ENCODE measurements at places on chromosomes 2 and 18.
A peak's percentile ranks its signal among the peaks of the same experiment; 100 is the strongest.

DNA sequence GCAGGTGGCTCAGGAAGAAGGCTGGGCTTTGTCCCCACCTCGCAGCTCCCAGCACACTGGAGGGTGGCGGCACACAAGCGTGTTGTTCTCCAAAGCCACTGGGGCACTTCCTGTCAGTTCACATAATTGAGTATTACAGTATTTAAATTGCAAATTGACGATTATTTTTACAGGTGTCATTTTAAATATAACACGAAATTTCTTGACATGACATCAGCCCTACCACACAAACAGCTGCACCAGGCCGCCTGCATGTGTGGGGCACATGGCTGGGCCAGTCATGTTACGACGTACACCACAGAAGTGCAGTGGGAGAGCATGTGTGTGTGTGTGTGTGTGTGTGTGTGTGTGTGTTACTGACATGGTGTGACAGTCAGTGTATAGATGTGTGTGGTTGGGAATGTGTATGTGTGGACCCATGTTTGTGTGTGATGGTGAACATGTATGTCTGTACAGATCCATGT lies 155.6 kb downstream of the TTC32 start:
- no peak for DNase-seq

- no peak for DNase-seq
Measured at GRCh38 chr2:189069855-189070619, 95.9 kb downstream of the COL3A1 start.

DNA sequence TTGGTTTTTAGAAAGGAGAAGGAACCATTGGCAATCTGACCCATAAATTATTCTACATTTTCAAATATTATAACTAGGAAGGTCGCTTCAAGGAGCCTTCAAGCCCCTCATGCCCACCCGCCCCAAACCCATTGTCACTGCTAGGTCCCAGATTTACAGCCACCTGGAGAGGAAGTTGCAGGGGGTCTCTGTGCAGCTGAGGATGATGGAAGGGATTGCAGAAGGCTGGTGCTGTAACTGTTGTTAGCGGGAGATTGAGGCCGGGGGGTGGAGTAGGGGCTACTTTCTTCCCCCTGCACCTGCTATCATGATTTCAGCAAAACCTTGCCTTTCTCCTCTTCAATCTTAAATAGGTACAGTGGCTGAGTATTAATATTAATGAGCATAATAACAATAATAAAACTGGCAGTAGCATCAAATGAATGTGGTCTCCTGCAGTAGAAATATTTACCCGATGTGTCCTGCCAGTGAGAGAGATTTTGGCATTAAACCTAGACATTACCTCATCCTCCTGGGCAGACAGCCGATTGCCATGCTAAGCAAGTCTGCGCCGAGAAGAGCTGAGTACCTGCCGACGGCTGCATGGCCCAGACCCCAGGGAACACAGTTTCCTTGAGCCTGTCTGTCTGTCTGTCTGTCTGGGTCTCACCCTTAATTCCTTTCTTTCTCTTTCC lies 225.4 kb downstream of the FAM210A start:
- DNase-seq: peak; percentile 26

GRCh38 chr2:189954989-189955388 lies 107.5 kb downstream of the MSTN start:
- no peak for DNase-seq

DNA sequence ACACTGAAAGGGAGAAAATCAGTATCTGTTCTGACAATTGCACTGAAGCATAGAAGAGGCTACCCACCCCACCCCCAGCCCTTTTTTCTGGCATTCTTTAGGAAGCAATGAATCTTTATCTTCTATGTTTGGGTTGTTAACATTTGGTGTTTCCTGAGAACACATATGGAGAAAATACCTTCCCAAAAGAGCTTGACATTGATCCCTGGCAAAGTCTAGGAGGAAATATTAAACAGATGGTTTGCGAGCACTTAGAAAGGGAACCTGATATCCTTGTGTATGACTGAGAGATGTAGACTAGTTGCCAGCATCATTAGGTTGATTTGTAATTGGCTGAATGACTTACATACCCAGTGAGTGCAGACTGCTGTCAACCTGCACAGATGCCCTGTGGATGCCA lies 42.9 kb downstream of the DOK1 start:
- no peak for DNase-seq

DNA sequence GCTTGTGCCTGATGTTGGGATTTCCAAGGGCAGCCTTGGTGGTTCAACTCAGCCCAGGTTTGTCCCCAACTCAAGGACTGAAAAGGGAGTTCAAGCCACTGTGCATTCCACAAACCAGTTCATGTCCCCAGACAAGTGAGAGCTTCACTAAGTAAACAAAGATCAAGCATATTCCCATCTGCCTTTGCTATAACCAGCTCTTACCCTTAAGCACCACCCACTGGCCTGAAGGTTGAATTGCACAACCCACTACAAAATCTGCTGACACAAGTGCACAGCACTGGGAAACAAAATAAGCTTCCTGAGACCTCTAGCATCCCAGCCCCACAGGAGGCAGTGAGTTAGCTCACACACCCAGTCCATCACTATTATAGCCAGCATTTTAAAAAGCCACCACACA lies 516.7 kb downstream of the NR4A2 start:
- no peak for DNase-seq

GRCh38 chr2:154233231-154233630 lies 361.5 kb downstream of the GALNT13 start:
- DNase-seq: no peak

DNA sequence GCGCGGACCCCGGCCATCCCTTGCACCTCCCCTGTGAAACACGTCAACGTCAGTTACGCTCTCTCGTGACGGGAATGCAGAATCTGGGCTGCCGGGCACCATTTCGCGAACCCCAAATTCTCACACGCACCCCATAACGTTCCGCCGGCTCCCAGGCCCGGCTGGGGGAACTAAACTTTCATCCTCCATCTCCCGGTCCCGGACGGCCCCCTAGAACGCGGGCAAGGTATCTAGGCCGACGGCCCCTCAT lies 544 bp downstream of the DNAJC27 start:
- DNase-seq: no peak

GRCh38 chr2:15173501-15173900 lies 387.6 kb downstream of the NBAS start:
- no peak for DNase-seq

GRCh38 chr18:42929857-42930256 lies 185.6 kb downstream of the RIT2 start:
- DNase-seq: no peak

GRCh38 chr2:173942861-173943523 lies 22.2 kb downstream of the SP3 start:
- DNase-seq: no peak

GRCh38 chr18:24764766-24765165 lies 304.3 kb downstream of the HRH4 start:
- DNase-seq: no peak

DNA sequence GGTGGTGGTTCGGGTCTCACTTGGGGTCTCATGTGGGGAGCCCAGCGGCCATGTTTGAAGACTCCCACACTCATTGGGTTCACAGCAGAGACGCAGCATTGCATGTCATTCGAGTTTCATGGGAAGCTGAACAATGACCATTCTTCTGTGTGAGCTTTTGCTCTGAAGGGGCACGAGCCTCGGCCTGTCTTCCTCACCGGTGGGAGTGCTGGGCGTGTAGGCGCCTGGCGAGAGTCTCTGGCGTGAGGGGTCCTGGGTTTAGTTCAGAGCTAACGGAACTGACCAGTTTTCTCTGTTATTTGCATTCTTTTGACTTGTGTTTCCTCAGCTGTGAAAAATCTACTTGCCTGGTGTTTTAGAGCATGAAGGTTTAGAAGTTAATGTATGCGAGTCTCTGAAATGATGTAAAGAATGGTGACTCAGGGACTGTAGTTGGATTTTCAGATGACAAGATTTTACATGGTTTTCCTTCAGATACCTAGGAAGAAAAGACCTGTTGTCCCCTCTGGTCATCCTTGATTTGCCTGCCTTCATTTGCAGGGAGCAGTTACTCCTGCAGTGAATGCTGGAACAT lies 98.1 kb downstream of the ARMC9 start:
- DNase-seq: no peak

DNA sequence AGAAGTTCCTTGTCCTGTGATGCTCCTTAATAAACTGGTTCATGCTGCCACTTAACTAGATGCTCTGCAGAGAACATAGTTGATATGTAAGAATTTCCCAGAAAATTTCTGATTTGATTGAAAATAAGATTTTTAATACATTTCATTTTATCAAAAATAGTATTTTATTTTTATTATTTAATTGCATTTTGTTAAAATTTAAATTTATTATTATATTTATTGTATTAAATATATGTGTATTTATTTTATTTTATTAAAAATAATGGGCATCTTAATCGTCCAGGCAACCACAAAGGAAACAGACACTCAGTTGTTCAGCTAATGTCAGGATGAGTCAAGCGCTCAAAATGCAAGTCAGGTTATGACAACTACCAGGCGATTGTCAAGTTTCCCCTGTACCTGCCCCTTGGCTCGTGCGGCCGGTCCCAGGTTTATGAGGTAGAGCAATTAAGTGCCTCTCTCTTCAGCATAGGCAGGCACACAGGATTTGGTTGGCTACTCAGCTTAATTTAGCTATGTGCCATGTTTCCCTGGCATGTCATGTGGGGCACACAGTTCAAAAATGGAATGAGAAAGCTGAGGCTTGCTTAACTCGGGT lies 361.2 kb downstream of the RND3 start:
- no peak for DNase-seq

DNA sequence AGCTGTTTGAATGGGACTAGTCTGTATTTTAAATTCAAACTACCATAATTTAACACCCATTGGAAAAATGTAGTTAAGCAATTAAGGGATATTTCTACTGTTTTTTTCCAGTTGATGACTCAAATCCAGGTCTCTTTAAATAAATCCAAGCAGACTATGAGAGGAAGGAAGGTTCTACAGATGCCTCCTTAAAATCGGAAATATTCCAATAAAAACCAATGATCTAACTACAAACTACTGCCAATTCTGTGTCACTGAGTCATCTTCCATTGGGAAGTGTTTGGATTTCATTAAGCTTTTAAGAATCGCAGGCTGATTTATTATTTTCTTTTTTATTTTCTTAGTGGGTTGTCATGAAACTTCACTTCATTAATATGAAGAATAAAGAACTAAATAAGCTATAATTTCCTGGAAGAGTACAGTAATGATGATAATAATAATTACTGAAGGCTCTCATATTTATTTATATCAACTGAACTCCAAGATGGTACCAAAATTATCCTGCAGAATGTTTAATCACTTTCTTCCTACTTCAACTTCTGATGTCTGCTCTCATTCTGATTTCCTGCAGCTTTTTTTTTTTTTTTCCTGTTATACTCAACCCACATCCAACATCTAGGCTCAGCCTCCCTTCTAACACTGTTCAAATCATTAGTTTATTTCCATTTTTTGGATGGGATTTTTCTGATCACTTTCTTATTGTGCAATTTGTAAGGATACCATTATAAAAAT lies 166.3 kb upstream of the FN1 start:
- DNase-seq: no peak

DNA sequence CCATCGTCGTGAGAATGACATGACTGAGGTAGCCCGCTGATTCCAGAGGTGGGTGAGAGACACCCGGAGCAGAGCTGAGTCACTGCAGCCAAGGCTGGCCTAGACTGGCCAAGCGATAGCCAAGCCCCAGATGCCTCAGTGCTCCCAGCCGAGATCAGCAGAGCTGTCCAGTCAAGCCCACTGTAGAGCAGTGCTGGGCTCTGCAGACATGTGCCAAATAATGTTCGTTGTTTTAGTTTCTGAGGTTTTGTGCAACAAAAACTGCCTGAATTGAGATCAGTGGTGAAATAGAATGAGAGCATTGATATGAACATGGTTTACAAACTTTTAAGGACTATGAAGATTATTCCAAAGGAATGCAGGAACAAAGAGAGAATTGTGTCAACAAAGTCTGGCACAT lies 42.1 kb downstream of the INSIG2 start:
- DNase-seq: no peak

GRCh38 chr18:37567061-37567993 lies 1.7 kb upstream of the CELF4 start:
- DNase-seq: no peak

DNA sequence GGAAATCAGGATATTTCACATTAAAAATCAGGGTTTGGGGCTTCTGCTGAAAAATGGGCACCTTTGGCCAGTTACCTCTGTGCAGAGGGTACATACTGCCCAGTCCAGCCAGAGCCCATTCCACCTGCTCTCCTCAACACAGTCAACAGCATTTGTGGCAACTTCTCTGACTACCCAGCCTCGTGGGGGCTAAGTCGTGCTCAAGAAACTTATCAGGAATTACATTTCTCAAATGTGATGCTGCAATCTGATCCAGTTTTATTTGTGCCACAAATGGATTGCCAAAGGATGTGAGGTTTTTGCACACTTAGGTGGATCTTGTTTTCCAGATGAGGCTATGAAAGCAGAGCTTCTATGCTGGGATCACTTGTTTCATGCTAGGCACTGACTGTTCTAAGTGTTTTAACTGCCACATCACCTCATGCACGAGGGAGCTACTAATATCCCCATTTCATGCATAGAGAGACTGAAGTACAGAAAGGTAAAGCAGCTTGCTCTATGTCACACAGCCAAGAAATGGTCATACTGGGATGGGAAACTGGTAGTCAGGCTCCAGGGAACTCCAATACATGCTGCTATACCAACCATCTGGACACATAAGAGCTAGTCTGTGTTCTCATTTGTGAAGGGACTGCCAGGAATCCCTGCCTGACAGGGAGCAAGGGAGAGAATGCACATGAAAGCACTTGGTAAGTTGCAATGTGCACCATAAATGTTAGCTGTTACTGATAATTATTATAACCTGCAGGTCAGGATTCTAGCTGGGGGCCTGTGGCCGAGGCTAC lies 89.0 kb upstream of the HK2 start:
- DNase-seq: no peak

DNA sequence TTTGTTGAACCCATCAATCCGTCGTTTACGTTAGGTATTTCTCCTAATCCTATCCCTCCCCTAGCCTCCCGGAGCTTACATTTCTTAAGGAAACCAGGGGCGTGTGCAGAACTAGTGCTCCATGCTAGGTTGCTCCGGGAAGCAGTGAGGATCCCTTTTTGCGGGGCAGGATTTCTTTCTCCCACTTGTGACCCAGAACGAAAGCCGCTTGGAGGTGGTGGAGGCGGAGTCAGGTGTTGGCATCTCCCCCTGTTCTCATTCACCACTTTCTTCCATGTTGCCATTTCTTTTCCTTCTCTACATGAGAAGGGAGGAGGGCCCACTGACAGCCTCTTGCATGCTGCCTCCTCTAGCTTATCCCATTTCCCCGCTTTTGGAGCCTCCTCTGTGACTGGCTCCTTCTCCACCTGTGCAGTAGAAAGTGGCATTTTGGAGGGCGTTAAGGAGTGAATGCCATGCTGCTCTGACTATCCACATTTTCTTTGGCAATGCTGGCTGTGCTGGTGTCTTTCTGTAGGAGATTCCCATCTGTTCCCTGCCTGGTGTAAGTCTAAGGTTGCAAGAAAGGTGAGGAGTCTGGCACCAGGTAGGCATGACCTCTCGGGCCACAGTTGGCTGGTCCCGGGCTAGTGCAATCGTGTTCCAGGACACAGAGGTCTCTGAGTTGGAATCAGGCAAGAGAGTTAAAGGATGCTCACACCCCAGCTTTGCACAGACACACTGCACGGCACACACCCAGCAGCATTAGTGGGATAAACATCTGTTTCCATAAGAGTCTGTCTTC lies 89.5 kb downstream of the ACKR3 start:
- no peak for DNase-seq
